HFF-Myc (cell line): ENCODE measurements at places on chromosomes 7 and 10.

DNA sequence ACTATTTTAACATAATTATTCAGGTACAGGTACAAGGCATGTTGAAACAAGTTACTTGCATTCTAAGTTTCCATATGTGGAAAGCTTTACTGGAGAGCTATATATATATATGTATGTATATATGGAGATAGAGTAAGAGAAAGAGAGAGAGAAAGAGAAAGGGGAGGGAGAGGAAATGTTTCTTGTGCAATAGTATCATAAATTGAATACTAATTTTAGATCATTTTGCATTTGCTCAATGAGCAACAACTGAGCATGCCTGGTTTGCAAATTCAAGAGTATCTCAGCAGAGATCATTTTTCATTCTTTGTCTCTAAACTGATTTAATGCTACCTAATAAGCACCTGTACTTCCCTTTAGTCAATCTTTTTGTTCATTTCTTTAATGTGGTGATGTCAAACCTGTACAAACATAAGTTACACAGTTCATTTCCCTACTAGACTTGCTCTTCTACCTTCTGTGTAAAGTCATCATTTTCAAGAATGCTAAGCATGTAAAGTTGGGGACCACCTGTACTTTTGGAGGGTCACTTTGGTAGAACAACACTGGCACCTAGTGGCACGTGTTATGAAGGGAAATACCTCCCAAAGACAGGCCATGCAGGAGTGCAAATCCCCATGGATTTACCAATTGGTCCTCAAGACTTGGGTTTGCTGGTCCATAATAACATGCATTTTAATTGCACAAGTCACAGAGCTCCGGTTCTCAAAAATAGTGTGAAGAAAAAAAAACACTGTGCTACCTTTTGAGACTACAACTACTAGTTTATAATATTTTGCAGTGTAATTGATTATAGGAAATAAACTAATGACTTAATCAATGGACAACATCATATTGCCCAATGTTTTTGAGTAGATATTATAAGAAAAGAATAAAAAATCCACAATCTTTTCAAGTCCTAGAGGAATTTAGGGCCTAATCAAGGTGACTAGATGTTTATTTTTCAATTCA is 431.2 kb upstream of the IGFBP3 start:
- DNase-seq: peak; percentile 33

DNA sequence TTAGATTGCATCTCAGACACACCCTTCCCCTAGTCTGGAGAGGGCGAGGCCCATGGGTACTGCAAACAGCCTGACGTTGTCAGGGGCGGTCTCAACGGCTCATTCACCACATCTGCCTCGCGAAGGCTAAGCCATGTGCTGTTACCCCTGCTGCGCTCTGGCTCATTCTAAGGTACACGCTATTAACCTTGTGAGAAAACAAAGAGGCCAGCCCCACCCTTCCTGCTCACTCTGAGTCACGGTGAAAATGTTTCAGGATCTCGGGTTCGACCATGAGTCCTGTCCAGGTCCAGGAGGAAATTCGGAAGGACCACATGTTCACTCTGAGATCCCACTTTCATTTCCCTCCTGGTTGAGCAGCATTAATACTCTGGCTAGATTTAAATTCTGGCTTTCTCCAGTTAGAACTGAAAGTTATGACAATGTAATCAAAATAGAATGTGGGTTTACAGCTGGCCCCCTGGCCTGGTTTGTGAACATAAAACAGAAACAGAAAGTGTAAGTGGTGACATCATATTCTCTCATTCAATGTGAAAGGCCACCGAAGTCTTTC is 55.2 kb downstream of the EGFR start:
- peak; percentile 93 for DNase-seq

DNA sequence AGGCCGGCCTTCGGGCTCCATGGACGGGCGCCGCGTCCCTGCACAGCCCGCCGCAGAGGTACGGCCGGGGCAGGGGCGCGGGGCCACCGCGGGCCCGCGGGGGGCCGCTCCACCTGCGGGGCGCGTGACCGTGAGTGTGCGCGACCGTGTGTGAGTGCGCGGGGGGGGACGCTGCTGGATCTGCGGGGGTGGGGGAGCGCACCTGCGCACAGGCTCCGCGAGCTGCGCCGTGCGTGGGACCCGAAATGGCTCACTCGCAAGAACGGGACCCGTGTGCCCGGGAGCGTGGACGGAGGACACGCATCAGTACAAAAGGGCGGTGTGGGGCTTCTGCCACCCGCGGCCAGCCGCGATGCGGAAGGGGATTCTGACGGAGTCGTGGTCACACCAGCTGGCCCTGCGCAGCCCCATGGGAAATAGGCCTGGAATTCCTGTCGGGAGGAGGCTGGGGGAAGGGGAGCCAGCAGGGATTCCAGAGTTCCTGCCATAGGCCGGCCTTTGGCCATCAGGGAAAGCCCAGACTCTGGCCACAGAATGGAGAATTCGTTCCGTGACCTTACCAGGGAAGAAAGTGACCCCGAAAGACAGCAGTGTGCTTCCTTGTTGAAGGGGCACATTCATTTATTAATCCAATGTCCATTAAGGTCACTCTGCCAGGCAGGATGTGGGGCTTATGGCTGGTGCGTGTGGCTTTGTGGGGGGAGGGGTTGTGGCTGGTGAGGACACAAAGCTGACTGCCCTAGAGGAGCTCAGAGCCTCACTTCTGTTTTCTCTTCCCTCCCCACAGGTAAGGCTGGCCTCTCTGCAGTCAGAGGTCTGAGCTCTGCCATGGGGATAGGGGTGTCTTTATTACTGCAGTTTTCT is 494 bp downstream of the REPIN1 start:
- no peak for DNase-seq

GRCh38 chr7:918441-919113 is 35.9 kb downstream of the ADAP1 start:
- no peak for DNase-seq

DNA sequence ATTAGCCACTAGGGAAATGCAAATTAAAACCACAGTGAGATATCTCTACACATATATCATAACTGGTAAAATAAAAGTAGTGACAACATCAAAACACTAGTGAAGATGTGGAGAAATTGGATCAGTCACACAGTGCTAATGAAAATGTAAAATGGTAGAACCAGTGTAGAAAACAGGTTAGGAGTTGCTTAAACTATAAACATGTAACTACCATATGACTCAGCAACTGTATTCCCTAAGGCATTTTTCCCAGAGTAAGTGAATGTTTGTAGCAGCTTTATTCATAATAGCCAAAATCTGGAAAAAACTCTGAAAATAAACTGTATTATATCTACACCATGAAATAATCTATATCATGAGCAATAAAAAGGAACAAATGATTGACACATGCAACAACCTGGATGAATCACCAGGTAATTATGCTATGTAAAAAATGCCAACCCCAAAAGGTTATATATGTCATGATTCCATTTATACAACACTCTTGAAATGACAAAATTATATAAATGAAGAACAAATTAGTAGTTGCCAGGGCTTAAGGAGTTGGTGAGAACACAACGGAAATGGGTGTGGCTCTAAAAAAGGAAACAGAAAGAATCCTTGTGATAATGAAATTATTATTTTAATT is 22.8 kb downstream of the SLC25A40 start:
- DNase-seq: no peak

DNA sequence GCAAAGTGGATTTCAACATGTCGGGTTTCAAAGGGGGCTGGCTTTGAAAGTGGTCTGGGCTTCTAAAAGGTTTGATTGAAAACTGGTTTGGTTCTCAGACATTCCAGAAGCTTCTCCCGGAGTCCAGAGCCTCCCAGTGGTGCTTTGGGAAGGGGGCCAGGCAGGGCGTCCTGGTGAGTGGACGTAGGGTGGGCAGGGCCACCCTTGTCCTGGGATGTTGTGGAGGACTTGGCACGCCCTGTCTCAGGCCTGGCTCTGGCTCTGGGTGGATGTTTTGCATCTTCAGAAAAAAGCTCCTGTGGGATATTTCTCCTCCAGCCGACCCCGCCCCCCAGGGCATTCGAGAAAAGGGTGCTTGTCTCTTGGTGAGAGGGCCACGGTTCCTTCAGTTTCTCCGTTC is 31.2 kb downstream of the GRIFIN start:
- no peak for DNase-seq

- DNase-seq: no peak
Observed at GRCh38 chr7:111282626-111283025, 191.7 kb downstream of the LRRN3 start.

DNA sequence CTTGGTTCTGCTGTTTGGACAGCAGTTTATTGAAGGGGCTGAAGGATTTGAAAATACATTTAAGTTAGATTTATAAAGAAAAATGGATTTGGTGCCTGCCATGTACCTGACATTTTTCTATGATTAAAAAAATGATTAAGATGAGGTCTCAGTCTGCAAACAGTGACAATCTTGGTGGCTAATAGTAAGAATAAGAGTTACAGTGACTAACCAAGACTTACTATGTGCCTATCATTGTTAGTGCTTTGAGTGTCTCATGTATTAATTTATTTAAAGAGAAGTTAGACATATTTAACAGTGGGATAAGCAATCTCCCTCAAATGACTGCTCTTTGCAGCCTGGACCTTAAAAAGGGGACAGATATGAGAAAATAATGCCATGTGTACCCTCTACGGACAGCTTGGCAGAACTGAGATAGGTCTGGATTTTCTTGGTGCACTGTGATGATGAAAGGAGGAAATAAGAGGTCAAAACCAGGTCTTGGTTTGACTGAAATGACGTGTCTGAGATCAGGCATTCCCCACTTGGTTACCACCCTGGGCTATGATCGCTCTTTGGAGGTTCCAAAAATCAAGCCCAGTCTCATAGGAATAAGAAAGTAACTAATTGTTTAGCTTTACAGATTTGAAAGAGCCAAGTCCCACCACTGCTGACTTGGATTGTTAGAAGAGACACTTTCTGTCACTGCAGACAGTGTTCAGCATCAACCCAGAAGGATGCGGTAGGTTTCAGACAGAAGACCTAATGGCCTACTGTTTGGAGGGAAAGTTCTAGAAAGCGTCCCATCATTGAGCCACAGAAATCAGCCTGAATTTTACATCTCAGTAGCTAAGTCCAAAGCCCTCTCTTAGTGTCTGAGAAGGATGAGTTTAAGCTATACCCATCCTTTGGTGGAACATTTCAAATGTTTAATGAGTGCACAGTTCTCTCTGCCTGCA is 2.1 kb downstream of the CASP7 start:
- DNase-seq: no peak

DNA sequence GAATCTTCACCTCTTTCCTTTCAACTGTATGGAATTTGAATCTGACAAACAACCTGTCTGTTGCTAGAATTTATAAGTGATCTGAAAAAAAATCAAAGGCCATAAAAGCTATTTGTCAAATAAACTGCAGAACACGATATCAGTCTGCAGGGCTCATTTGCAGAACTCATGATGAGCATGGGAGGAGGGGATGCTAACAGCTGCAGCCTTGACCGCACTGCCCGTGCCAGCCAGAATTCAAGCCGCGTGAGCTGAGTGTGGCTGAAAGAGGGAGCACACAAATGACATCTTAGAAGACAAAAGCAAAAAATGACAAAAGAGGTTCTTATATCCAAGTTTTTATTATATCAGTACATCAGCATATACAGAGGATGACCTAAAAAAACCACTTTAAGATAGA is 15.7 kb downstream of the LRRTM3 start:
- DNase-seq: no peak

- no peak for DNase-seq
Observed at GRCh38 chr10:91010952-91011351, 90.1 kb upstream of the ANKRD1 start.

DNA sequence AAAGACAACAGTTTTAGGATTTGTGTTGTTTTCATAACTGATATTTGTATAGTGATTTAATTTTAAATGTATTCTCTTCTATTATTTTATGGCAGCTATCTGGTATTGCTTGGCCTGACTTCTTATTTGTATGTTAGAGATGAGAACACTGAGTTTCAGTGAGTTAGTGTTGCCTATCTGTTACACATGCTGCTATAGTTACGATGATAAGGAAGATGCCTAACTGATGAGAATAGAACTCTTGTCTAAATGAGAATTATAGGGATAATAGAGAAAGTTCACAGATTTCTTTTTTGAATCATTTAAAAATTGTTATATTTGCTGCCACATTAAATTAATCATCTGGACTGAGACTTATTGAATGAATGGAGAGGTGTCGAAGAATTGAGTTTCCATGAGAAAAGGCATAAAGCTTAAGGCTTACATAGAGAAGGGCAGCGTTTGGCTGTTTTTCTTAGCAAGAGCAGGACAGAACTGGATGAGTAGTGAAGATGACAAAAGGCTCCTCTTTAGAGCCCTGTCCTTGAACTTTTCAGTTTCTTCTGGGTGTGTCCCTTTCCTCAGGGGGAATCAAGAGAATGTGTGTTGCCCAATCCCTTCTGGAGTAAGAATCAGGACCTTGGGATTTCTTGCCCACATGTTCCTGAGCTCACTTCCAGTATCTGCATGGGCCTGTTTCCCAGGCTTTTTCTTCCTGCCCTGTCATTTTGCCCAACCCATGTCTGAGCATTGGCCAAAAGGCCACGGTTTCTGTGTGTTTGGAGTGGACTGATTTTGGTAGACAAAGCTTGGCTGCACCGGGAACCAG is 195.6 kb upstream of the CSTF2T start:
- no peak for DNase-seq

DNA sequence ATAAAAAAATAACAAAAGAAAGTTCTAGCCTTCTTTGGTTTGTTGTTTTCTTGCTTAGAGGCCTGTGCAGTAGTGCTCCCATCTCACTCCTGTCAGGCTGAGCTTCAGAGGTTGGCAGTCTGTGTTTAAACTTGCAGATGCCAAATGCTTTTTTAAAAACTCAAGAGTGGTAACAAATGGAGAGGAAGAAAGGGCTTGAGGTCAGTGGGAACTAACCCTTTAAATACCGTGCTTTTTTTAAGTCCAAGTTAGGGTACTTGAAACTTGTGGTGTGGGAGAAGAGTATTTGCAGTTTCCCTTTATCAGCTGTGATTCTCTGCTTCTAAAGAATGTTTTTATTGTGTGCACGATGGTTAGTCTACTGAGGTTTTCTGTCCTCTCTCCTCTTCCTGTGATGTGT is 29.4 kb downstream of the ZRANB1 start:
- DNase-seq: no peak

GRCh38 chr7:77697535-77697831 is 1.2 kb downstream of the RSBN1L start:
- DNase-seq: no peak

- DNase-seq: no peak
Observed at GRCh38 chr7:158809596-158809995, 19.7 kb downstream of the ESYT2 start.
